ENCODE measurements at places on chromosomes 2 and 18. TPM values are rescaled to one million over a fixed set of nuclear protein-coding genes. Genes with fewer than 3 reads are reported as not detected.

DNA sequence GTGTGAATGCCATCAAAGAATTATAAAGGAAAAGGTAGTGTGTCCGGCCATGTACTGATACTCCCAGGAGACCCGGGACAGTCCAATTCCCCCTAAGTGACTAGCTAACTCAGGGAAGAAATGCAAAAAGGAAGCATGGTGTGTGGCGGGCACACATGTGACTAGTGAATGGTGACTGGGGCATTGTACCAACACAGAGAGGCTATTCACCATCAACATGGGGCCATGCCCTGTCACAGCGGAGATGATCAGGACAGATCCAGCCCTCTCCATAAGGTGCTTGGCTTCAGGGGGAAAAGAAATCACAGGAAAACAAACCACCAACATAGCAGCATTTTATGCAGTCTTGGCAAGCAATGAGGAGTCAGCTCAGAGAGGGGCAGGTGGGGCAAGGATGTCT is 34.3 kb downstream of the FAM168B start:
- no peaks in the 10 kb centered on the region for H3K27me3 ChIP-seq
- H3K36me3 ChIP-seq = peaks cover 31% of the 10 kb centered on the region
- no peak overlapping the region for H3K4me3 ChIP-seq

IHH gene
- not detected for total RNA-seq

RNF152 gene
- not detected for total RNA-seq

GRCh38 chr2:187001248-187001647 is 152.3 kb upstream of the ZSWIM2 start:
- no peak overlapping the region for H3K27ac ChIP-seq
- no peaks in the 10 kb centered on the region for H3K36me3 ChIP-seq
- no peak for DNase-seq
- H3K27me3 ChIP-seq = no peaks in the 10 kb centered on the region
- H3K4me3 ChIP-seq = no peak overlapping the region
